ENCODE measurements at places on chromosomes 13 and 19. TPM values are rescaled to one million over a fixed set of nuclear protein-coding genes. Genes with fewer than 3 reads are reported as not detected.

NKPD1 gene
- 0.47 TPM for total RNA-seq

NUMBL gene
- total RNA-seq = 11.7 TPM

HSH2D gene
- 72.5 TPM for total RNA-seq

CCDC70 gene
- not detected for total RNA-seq

GPR18 gene
- 25.9 TPM for total RNA-seq

CEACAM5 gene
- not detected for total RNA-seq

LRG1 gene
- total RNA-seq = not detected

RUBCNL gene
- 1.1 TPM for total RNA-seq

NXNL1 gene
- total RNA-seq = not detected

FBL gene
- 344 TPM for total RNA-seq

APOC1 gene
- total RNA-seq = 11.6 TPM

TTC9B gene
- not detected for total RNA-seq

SIGLEC10 gene
- 0.96 TPM for total RNA-seq

ZSCAN5C gene
- total RNA-seq = not detected

WDR62 gene
- total RNA-seq = 27.8 TPM

PRKACA gene
- total RNA-seq = 64.1 TPM

MAMSTR gene
- total RNA-seq = 2.1 TPM

COPE gene
- total RNA-seq = 209 TPM

FAAP24 gene
- total RNA-seq = 7.0 TPM

ZNF415 gene
- total RNA-seq = 1.5 TPM

STAP2 gene
- 8.8 TPM for total RNA-seq

SPINT2 gene
- 60.9 TPM for total RNA-seq
